Transverse colon (tissue), 4 donors: ENCODE measurements at places on chromosomes 16 and 17. TPM values are rescaled to one million over a fixed set of nuclear protein-coding genes. Genes with fewer than 3 reads are reported as not detected.
A peak's percentile ranks its signal among the peaks of the same experiment; 100 is the strongest.

The CCL17 gene
- total RNA-seq: not detected

The SDR42E2 gene
- not detected for total RNA-seq

The RBFOX1 gene
- 2.3 TPM for total RNA-seq

- no peak overlapping the region for H3K4me3 ChIP-seq
- H3K27me3 ChIP-seq: no peaks in the 10 kb centered on the region
- peaks cover 51% of the 10 kb centered on the region for H3K4me1 ChIP-seq
- peak overlapping the region; percentile 13 for H3K27ac ChIP-seq
Measured at GRCh38 chr16:89437251-89437987, 52.9 kb downstream of the ANKRD11 start.

GRCh38 chr16:11586378-11586855, 302 bp downstream of the LITAF start:
- no peak for DNase-seq
- no peaks in the 10 kb centered on the region for H3K27me3 ChIP-seq
- peak overlapping the region; percentile 71 for H3K4me3 ChIP-seq
- H3K4me1 ChIP-seq: peaks cover 49% of the 10 kb centered on the region

- H3K4me1 ChIP-seq: no peaks in the 10 kb centered on the region
- H3K4me3 ChIP-seq: no peak overlapping the region
Measured at GRCh38 chr16:9055661-9056060, 35.8 kb upstream of the HAPSTR1 start.

DNA sequence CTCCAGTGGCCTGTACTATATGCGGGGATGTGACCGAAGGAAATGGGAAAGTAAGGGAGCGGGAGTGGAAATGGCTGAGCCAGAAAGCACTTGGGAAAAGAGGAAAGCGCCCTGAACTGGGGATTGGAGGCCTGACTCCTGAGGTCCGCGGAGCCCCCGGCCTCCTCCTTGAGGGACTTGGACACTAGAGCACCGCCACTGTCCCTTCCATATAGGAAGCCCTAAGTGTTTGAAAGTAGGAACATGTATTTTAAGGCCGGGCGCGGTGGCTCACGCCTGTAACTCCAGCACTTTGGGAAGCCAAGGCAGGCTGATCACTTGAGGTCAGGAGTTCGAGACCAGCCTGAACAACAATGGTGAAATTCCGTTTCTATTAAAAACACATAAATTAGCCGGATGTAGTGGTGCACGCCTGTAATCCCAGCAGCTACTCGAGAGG, 530 bp upstream of the ZDHHC7 start:
- H3K4me1 ChIP-seq: peaks cover 21% of the 10 kb centered on the region
- H3K4me3 ChIP-seq: peak overlapping the region; percentile 91
- no peaks in the 10 kb centered on the region for H3K36me3 ChIP-seq
- DNase-seq: no peak
- no peaks in the 10 kb centered on the region for H3K27me3 ChIP-seq
- peak overlapping the region; percentile 98 for H3K27ac ChIP-seq
